Heart right ventricle (tissue), 16 donors: ENCODE measurements at places on chromosomes 12 and 14.
A peak's percentile ranks its signal among the peaks of the same experiment; 100 is the strongest.

DNA sequence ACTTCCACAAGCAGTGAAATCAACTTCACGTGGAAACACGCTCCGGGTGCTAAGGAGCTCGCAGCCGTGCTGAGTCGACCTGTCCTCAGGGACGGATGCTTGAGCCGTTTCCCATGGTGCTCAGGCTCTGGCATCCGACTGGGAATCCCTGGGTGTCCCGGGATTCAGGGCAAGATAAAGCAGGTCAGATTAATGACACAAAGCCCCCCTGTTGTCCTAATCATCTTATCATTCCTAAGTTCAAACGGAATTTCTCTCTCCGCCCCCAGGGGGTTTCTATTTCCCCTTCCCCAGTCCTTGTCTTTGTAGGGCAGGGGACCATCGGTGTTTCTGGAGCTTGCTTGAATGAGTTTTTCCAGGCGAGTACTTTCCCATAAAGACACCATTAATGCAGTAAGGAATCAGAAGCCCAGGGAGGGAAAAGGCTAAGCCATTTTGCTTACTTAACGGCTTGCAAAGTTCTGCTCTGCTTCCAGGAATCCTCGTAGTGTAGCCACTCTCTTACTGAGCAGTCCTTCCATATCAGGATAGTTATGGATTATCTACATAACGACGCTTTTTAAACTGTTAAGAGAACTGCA lies 116.5 kb downstream of the TMEM132C start:
- DNase-seq = no peak

- DNase-seq = no peak
Observed at GRCh38 chr12:50988051-50988450, 35.7 kb downstream of the HIGD1C start.

DNA sequence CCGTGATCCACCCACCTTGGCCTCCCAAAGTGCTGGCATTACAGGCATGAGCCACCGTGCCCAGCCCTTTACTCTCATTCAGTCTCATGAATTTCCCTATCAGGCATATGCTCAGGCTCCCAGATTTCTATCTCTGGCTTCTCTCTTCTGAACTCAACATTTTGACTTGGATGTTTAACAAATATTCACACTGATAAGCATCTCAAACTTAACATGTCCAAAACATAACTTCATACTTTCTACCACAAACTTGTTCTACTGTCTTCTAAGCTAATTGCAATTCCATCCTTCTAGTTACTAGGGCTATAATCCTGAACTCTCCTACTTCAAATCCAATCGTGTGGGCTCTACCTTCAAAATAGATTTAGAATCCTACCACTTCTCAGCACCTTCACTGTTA lies 73.9 kb upstream of the PAWR start:
- no peak for DNase-seq

- no peak for DNase-seq
Observed at GRCh38 chr12:98838231-98838647, 193.1 kb downstream of the APAF1 start.

DNA sequence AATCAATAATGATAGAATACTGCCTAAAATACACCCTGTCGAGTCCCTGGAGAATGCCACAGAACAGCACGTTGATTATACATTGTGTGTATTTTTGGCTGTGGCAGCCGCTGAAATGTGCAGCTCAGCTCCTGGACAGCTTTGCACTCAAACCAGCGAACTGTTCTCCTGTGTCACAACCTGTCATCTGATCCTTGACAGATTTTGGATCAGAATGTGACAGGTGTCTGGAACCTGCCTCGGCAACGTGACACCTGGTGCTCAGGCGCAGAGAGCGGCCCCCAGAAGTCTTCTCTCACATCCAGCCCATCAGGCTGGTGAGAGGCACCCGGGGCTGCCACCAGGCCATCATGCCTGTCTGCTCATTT lies 19.3 kb downstream of the MVK start:
- no peak for DNase-seq

- DNase-seq = no peak
Observed at GRCh38 chr14:71905031-71905430, 27.2 kb upstream of the RGS6 start.

GRCh38 chr14:87008965-87009364 lies 984.0 kb downstream of the GALC start:
- DNase-seq = no peak

DNA sequence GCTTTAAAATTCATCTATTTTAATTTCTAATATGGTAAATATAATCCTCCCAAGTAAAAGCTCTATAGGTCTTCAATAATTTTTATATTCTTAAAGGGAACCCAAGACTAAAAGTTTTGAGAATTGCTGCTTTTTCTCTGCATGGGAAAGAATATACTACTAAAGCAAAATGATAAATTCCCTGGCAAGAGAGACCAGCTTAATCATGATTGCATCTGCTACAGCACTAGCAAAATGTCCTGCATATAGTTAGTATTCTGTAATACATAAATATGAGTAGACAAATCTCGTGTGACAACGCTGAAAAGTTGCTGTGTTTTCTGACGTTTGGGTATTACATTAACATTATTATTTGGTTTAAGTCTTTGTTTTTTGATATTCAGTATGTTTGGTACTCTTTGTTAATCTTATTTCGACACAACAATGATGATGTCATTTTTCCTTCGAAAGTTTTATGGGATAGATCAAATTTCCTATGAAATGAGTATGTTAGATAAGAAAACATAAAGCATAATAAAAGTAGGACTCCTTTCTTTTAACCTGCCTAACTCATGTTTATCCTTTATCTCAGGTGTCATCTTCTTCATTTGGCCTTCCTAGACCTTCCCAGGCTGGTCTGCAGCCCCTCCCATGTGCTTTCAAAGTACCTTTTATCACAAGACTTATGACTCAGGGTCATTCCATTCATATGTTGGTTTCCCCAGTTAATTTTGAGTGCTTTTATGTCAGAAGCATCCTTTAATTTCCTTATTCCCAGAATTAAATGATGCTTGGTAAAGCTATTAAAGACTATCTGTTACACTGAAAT lies 321.9 kb downstream of the RAD51B start:
- no peak for DNase-seq

DNA sequence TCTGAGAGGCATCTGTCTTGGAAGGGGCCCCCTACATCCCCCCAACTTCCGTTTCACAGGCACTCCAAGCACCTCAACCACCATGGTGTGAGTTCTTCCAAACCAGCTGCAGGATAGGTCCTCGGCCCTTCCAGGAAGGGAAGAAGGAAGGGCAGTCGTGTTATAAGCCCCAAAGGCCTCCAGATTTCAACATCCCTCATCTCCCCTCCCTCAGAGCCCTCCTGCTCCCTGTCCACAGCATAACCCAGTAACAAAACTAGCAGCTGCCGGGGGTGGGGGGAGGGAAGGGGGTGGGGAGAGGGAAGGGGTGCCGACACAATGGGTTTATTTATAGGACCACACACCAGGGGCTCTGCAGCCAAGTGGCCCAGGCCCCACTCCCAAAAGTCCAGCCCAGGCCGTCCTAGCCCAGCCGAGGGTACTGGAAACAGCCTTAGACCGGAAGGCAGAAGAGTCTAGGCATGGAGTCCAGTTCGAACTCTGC lies 18.3 kb downstream of the NCKAP5L start:
- DNase-seq = no peak

DNA sequence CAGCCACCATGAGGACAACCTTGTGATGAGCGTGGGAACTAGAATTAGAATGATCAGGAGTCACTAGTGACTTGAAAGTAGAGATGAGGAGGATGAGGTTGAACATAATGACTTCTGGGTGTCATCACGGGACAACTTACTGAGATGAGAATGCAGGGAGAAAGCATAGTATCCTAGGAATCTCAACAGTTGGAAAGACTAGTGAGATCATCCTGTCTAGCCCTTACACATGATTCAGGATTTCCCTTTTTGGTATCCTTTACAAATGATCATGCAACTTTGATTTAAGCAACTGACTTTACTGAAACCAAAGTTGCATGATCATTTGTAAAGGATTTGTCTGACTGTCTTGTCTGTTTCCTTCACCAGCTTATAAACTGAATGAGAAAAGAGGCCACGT lies 51.8 kb upstream of the HIF1A start:
- no peak for DNase-seq

DNA sequence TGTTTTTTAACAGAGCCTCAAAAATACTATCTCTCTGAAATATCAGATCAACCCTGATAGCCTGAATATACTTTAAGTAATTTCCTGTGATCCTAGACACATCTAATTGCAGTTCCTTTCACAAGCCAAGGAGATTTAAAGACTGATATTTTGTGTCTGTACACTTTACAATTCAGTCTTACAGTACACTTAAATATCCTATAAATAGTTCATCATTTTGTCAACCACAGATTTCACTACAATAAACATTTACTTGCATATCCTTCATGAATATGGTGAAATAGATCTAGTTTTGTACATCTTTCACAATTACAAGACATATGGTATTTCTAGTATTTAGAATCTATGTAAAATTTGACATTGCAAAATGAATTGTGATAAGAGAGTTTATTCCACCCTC lies 161.0 kb downstream of the PAX9 start:
- DNase-seq = no peak

DNA sequence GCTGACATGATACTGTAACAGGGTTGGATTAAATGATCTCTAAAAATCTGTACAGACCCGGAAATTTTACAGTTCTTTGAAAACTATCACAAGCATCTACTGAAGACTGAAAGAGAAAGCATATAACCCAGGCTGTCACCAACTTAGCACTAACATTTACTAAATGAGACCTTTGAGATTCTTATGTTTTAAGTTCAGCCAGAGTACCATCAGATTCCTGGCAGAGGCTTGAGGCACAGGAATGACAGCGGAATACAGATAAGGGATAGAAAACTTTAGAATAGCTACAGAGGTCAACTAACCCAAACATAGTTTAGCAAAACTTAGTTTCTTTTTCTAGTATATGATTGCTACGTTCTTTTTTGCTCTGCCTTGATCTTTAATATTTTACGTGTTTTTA lies 91.6 kb upstream of the FERMT2 start:
- DNase-seq = no peak

- DNase-seq = no peak
Observed at GRCh38 chr14:101294136-101294535, 267.2 kb upstream of the DIO3 start.

DNA sequence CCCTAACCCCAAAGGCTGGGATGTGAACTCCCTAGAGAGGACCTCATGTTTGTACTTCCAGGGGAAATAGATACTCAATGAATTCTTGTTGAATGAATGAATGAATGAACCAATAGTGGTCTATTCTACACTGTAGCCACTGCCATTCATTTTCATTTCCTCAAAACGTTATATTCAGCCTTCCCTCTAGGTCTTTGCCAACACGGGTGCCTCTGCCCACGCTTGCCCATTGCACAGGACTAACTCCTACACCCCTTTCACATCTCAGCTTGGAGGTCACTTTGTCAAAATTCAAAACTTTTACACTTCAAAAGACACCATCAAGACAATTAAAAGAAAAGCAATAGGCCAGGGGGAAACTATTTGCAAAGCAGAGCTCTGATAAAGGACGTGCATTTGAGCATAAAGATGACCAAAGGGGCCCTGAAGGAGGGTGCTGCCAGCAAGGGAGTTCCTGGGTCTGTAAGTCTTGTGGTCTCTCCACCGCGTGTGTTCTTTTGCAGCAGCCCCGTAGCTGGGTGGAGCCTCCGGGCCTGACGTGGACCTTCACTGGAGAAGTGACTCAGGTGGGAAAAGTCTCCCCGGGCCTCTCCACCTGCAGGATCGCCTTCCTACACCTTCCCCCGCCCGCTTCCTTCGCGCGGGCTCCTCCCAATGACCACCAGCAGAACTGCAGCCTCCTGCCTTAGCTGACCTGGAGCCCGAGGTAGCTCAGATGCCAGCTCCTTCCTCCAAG lies 31.5 kb downstream of the TMEM63C start:
- no peak for DNase-seq

- no peak for DNase-seq
Observed at GRCh38 chr12:71810921-71811320, 28.6 kb upstream of the TBC1D15 start.

DNA sequence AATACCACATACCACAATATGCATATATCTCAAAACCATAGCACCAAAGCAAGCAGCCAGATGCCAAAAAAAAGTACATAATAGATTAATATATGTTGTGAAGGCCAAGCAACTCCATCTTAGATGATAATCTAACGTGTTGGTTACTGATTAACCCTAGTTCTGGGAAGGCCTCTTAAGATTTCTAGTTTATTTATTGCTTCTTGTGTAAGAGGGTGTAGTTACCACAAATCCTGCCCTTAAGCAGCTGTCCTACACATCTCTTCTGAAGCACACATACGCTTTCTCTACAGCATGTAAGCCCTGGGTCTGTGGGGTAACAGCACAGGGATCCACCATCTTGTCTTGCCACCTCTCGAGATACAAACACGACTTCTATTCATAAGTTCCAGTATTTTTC lies 236.8 kb upstream of the AVPR1A start:
- no peak for DNase-seq

GRCh38 chr14:74424606-74425005 lies 1.4 kb downstream of the SYNDIG1L start:
- DNase-seq = no peak

DNA sequence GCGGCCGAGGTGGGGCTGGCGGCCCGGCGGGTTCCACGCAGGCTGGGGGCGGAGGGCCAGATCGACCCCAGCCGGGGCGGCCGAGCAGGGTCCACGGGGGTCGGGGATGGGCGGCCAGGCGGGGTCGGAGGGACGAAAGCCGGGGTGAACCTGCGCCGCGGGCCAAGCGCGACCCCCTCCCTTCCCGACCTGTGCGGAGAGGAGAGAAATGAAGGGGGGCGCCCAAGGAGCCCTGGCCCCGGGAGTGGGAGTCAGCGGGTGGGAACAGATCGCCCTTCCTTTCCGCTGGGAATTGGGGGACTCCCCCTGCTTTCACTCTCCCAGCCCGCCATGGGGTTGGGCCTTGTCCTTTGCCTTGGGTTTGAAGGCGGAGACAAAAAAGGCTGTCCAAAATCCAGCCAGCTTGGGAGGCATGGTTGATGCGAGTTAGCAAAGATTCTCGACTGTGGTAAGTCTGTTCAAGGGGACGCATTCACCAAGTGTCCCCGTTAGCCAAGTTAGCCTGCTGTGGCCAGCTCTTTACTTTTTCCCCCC lies 559 bp upstream of the CKAP4 start:
- DNase-seq = peak; percentile 60

DNA sequence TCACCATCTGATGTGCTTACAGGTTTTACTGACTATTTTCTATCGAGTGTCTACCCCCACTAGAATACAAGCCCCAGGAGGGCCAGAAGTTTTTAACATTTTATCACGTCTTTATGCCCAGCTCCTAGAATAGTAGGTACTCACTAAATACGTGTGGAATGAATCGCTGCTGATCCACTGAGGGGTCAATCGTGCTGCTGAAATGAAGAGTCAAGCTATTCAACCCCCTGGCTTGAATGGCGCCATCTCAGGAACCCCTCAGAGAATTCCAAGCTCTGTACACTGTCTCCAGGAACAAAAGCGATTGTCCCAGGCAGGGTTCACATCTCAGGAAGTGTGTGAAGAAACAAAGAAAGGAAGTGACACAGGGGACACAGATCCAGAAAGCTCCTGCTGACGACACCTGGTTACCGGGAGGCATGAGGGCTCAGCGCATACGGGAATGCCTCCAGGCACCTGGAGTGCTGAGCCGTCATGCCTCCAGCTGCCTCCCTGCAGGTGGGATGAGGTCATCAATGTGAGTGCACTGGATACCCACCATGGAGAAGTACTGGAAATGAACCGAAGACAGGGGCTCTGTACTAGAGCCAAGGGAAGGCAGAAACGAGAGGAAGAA lies 45.6 kb downstream of the PITPNM2 start:
- peak; percentile 60 for DNase-seq
